ENCODE measurements at places on chromosomes 3 and 15. TPM values are rescaled to one million over a fixed set of nuclear protein-coding genes. Genes with fewer than 3 reads are reported as not detected.

DNA sequence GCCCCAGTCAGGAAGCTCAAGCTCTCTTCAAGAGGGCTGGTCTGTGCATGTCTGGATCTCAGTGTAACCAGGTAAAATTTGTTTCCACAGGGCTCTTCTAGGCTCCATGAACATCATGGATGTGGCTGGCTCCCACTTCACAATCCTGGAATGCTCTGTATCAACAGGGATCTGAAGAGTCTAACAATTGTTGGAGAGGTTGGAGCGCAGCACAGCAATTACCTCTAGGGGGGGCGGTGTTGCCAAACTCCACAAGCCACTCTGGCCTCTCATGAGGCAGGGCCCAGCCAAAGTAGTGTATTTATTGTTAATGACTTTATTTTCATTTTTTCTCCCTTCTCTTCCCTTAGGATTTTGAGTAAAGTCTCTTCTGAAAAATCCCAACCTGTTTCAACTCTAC is 6.1 kb upstream of the EIF2B5 start:
- H3K4me1 ChIP-seq, result peaks cover 4% of the 10 kb centered on the region
- no peaks in the 10 kb centered on the region for H3K27me3 ChIP-seq
- no peak overlapping the region for H3K27ac ChIP-seq
- no peak for DNase-seq
- H3K36me3 ChIP-seq, result no peaks in the 10 kb centered on the region

GRCh38 chr3:14306142-14306541 is 96.3 kb upstream of the SLC6A6 start:
- H3K27me3 ChIP-seq, result peaks cover 72% of the 10 kb centered on the region
- H3K4me3 ChIP-seq, result no peak overlapping the region
- no peaks in the 10 kb centered on the region for H3K36me3 ChIP-seq
- peaks cover 15% of the 10 kb centered on the region for H3K4me1 ChIP-seq
- no peak overlapping the region for H3K27ac ChIP-seq
- DNase-seq, result no peak

- no peak overlapping the region for H3K27ac ChIP-seq
- DNase-seq, result peak; percentile 24
- no peaks in the 10 kb centered on the region for H3K36me3 ChIP-seq
- H3K4me3 ChIP-seq, result no peak overlapping the region
- H3K27me3 ChIP-seq, result peaks cover 70% of the 10 kb centered on the region
- H3K4me1 ChIP-seq, result peaks cover 5% of the 10 kb centered on the region
These were observed 33.3 kb upstream of the VPS33B start for GRCh38 chr15:91055548-91056331.

GRCh38 chr15:39482459-39482858 is 98.4 kb upstream of the THBS1 start:
- H3K27me3 ChIP-seq, result no peaks in the 10 kb centered on the region
- H3K4me1 ChIP-seq, result peaks cover 17% of the 10 kb centered on the region
- no peaks in the 10 kb centered on the region for H3K36me3 ChIP-seq
- no peak for DNase-seq
- H3K4me3 ChIP-seq, result no peak overlapping the region
- no peak overlapping the region for H3K27ac ChIP-seq

DNA sequence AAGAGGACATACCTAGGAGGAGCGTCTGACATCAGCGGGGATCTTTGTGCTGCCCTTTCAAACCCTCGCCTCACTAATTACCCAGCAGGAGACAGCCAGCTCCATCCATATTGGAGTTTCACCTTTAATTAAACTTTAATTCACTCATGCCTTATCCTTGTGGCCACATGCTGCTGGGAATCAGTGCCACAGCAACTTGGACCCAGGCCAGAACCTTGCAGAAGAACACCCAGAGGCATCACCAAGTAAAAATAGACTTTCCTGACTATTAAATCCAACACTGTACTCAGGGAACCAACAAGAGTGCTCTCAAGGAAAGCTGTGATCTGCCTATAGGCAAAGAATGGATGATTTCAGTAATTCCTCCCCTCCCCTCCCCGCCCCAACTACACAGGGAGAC is 23.9 kb downstream of the EIF1B start:
- DNase-seq, result peak; percentile 48
- H3K4me1 ChIP-seq, result peaks cover 11% of the 10 kb centered on the region
- H3K27me3 ChIP-seq, result no peaks in the 10 kb centered on the region

- DNase-seq, result no peak
- no peak overlapping the region for H3K4me3 ChIP-seq
- H3K4me1 ChIP-seq, result peaks cover 8% of the 10 kb centered on the region
These were observed 26.9 kb downstream of the NEK10 start for GRCh38 chr3:27342267-27342666.

DNA sequence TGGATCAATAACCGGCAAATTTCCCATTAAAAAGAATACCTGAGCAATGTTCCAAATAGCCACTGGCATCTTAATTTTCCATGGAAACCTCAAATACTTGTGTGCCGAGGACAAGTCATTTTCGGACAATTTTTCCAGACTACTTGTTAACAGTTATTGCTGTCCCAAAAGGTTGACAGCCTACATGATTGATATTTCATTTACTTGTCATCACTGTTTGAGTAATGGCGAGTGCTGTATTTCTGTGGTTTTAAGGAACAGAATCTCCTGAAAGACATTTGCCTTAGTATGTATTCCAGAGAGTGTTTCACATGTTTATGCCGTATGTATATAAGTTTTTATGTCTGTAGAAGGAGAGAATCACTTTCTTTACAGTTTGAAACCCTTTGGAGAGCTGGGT is 36.7 kb downstream of the MAP2K5 start:
- H3K4me1 ChIP-seq, result no peaks in the 10 kb centered on the region
- H3K27me3 ChIP-seq, result no peaks in the 10 kb centered on the region
- no peak for DNase-seq
- H3K27ac ChIP-seq, result no peak overlapping the region
- H3K4me3 ChIP-seq, result no peak overlapping the region

DNA sequence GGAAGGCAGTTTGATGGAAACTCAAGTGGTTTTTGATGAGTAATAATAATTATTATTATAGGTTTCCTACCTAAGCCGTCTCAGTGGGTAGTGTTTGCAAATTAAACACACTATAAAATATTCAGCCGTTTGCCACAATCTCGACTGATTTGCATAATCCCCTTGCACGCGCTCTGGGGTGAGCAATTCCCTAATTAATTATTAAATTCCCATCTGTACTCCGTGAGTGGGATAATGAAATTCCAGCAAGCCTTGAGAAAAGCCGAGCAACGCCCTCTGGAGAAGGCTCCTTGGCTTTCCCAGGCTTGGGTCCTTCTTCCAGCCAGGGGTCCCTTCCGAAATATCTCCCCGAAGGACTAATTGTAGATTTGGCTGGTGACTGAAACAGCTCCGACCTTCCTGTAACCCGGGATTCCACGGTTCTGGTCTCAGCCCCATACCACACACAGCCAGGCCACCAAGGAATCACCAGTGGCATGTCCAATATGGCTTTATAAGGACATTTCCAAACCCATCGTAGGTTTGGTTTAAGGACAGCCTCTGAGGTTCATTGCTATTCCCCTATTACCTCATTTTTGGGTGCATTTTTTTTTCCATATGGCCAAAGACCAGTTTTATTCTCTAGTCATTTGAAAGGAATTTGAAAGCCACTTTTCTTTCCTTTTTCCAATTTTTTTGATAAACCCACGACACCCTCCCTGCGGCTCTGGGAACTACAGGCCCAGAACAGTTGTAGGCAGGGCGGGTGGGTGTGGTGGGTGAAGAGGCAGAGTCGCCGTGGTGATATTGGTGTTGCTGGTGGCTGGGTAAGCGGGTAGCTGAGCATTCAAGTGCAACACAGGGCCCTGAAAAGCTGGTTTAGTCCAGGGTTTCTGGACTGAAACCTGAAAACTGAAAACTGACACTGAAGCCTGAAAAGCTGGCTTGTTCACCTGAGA is 33.2 kb upstream of the RGMA start:
- no peaks in the 10 kb centered on the region for H3K36me3 ChIP-seq
- DNase-seq, result peak; percentile 35
- H3K4me3 ChIP-seq, result no peak overlapping the region
- H3K4me1 ChIP-seq, result no peaks in the 10 kb centered on the region

DNA sequence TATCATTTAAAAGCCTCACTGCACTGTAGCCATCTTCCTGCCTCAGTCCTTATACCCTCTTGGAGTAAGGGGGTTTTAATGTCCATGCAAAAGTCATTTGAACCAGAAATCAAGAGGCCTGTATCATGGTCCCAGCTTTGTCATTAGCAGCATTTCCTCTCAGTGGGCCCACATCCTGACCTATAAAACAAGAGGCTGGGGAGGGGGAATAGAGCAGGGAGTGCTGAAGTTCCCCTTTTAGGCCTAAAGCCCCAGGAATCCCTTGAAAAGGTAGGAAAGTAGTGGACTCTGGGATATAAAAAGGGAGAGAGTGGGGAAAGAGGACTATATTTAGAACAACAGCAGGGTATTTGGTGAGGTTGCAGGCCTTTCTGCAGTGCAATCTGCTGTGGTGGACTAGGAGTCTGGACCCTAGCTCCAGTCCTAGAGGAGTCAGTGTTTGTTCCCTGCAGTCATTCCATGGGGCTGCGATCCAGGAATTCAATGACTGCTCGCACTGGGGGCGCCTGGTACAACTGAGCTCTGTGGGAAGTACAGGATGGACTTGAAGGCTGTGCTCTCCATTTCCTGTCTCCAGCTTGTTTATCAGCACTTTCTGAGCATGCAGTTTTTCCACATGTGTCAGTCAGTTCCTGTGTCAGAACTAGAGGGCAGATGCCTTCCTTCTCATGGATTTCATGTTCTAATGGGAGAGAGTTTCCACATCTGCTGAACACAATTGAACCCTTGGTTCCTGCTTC is 46.8 kb downstream of the PDHB start:
- H3K36me3 ChIP-seq, result peaks cover 7% of the 10 kb centered on the region
- H3K4me1 ChIP-seq, result peaks cover 56% of the 10 kb centered on the region
- DNase-seq, result peak; percentile 27
- peak overlapping the region; percentile 72 for H3K27ac ChIP-seq
- no peaks in the 10 kb centered on the region for H3K27me3 ChIP-seq

DNA sequence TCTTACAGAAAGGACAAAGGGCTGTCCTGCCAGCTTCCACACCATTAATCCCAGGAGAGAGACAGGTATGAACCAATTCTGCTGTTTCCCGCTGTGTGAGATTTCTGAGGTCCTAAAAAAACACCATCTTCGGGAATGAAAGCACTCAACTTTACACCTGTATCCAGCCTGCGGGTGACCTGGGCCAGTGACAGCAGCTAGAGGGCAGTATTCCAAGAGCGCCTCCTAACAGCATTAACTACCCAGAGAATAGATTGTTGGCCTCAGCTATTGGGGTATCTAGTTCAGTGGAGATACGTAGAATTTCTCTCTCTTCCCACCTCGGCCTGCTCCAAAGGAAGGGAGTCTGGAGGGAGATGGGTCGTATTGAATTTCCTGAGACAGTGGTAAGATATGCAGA is 55.1 kb downstream of the WDR76 start:
- H3K4me1 ChIP-seq, result peaks cover 31% of the 10 kb centered on the region
- H3K36me3 ChIP-seq, result no peaks in the 10 kb centered on the region
- peak overlapping the region; percentile 93 for H3K27ac ChIP-seq
- no peaks in the 10 kb centered on the region for H3K27me3 ChIP-seq
- H3K4me3 ChIP-seq, result no peak overlapping the region

DNA sequence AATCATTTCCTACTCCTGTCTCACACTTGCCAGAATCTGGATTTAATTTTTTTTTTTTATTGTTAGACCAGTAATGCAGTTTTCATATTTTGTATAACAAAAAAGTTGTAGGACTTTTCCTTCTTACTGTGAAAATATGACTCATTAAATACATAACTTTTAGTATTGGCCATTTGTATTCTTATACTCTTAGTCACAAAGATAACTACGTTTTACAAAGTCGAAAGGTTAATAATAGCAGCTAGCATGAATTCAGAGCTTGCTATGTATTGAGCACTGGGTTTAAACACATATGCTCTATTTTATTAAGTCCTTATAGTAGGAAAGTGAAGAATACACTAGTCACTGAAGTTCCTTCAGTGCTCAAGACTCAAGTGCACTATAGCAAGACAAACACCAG is 43.1 kb downstream of the LRRN1 start:
- no peaks in the 10 kb centered on the region for H3K36me3 ChIP-seq
- H3K4me3 ChIP-seq, result no peak overlapping the region
- no peaks in the 10 kb centered on the region for H3K4me1 ChIP-seq
- H3K27ac ChIP-seq, result no peak overlapping the region

DNA sequence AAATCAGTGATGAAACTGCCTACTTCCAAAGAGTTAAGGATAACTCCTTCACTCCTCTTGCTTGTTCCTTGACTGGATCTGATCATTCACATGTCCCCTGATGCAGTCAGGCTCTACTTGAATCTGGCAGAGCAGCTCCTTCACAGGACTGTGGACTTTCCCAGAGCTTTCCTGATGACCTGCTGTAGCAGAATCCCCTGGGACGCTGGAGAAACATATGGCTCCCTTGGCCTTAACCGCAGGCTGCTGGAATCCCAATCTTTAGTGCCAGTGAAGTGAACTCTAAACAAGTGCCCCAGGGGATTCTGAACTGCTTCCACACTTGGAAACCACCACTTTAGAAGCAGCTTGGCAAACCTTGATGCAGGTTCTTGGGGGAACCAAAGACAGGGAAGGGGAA is 217.8 kb downstream of the CHST2 start:
- H3K4me1 ChIP-seq, result no peaks in the 10 kb centered on the region
- H3K36me3 ChIP-seq, result no peaks in the 10 kb centered on the region
- H3K27ac ChIP-seq, result no peak overlapping the region
- H3K4me3 ChIP-seq, result no peak overlapping the region
- no peak for DNase-seq
- H3K27me3 ChIP-seq, result no peaks in the 10 kb centered on the region

DNA sequence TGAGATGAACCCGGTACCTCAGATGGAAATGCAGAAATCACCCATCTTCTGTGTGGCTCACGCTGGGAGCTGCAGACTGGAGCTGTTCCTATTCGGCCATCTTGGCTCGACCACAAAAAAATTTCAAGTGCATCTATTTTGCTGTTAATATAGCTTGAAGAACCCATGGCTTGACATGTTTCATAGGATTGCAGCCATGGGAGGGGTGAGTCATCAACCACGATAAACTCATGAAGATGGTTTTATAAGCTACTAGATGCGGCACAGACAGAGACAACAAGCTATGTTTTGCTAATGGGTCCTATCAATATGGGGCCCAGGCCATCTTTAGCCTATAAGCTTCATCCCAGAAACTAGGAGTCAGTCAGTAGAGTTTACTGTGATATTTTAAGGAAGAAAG is 100.4 kb upstream of the PHLDB2 start:
- H3K27me3 ChIP-seq, result no peaks in the 10 kb centered on the region
- no peak overlapping the region for H3K27ac ChIP-seq
- H3K4me1 ChIP-seq, result peaks cover 27% of the 10 kb centered on the region
- no peak for DNase-seq

NR1I2 gene
- total RNA-seq, result not detected

KBTBD13 gene
- total RNA-seq, result 5.2 TPM

ITIH3 gene
- total RNA-seq, result 0.55 TPM

SAMD7 gene
- total RNA-seq, result not detected

FBXW12 gene
- not detected for total RNA-seq

TLR9 gene
- 0.66 TPM for total RNA-seq

FAM81A gene
- total RNA-seq, result 2.9 TPM

CLSTN2 gene
- total RNA-seq, result 7.0 TPM

TMEM89 gene
- not detected for total RNA-seq
